ENCODE measurements at places on chromosomes 12 and 14.

- peak; percentile 22 for DNase-seq
Observed at GRCh38 chr14:105398726-105399465, 558 bp downstream of the TEX22 start.

- DNase-seq = no peak
Observed at GRCh38 chr14:85618390-85618789, 88.4 kb downstream of the FLRT2 start.

GRCh38 chr12:5184186-5184585 lies 140.5 kb downstream of the KCNA5 start:
- DNase-seq = no peak

- DNase-seq = no peak
Observed at GRCh38 chr14:44901696-44902095, 60.1 kb downstream of the KLHL28 start.

GRCh38 chr14:92651758-92652406 lies 96.5 kb downstream of the LGMN start:
- no peak for DNase-seq

Data from AG10803 (cell line).